GM12864 (cell line): ENCODE measurements at places on chromosomes 4 and X.

DNA sequence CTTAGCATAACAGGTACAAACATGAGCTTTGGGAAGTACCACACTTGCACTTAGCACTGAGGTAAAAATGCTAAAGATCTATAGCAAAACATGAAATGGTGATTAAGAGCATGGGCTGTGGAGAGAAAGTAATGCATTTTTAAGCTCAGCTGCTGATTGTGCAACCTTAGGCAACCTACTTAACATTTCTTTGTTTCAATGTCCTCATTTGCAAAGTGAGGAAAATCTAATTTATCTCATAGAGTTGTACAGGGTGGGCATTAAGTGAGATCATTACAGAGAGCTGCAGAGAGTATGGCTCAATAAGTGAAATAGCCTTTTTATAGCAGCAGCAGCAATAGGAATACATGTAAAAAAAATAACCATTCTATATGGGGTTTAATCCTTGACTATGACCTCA, 87.0 kb downstream of the PAK3 start:
- DNase-seq: no peak

DNA sequence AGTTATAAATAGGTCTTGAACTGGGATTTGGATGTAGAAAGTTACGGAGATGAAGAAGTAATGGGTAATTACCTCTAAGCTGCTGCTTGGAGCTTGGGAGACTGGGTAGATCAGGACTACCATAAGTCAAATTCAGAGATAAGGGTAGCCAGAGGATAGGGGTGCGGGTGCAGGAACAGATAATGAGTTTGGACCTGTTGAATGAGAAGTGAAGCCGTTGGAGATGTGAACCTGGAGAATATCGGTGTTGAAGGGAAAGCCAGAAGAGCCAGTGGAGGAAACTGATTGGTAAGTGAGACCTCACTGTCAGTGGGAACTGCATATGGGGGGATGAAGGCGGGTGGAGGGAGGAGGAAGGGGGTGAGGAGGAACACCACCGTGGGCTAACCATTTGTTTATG, 618 bp upstream of the FOXO4 start:
- DNase-seq: no peak

DNA sequence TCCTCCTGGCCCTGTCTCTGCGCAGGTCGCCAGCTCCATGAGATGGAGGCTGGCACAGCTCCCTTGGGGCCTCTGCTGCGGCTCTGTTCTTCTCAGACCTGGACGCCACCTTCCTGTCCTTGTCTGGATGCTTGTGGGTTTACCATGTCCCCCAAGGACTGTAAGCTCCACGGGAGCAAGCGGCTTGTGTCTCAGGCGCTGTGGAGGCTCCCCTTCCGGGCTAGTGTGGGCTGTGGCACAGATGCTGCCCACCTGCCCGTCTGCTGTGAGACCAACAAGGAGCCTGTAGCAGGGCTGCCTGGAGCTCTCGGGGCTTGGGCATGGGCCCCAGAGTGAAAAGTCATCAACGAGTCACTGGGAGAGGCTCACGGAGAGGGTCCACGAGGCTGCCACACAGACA, 25.2 kb downstream of the NAT8L start:
- no peak for DNase-seq

DNA sequence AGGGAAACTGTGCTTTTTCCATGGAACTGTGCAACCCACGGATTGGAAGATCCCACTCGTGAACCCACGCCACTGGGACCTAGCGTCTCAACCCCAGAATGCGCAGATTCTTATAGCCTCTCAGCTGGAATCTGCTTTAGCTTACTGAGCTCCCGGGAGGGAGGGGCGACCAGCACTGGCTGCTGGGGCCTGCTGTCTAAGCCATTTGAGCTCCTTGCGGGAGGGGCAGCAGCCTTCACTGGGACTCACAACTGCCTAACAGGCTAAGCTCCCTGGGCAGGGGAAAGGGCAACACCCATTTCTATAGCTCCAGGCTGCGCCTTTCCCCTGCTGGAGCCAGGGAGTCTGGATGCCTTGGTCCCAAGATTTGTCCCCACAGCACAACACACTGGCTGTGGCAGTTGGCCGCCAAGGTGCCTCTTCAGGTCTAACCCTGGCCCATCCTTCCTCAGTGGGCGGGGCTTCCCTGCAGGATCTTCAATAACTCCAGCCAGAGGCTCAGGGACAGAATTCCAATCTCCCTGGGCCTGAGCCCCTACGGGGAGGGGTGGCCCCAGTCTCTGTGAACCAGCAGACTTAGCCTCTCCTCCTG, 451.7 kb upstream of the PITX2 start:
- no peak for DNase-seq

GRCh38 chrX:9997524-9997923, 30.4 kb downstream of the CLDN34 start:
- no peak for DNase-seq
